Hematopoietic multipotent progenitor cell treated with erythropoietin and hydrocortisone succinate and interleukin-3 and kit ligand, for 8 days (in vitro differentiated cells): ENCODE measurements at places on chromosomes 3 and 15.

DNA sequence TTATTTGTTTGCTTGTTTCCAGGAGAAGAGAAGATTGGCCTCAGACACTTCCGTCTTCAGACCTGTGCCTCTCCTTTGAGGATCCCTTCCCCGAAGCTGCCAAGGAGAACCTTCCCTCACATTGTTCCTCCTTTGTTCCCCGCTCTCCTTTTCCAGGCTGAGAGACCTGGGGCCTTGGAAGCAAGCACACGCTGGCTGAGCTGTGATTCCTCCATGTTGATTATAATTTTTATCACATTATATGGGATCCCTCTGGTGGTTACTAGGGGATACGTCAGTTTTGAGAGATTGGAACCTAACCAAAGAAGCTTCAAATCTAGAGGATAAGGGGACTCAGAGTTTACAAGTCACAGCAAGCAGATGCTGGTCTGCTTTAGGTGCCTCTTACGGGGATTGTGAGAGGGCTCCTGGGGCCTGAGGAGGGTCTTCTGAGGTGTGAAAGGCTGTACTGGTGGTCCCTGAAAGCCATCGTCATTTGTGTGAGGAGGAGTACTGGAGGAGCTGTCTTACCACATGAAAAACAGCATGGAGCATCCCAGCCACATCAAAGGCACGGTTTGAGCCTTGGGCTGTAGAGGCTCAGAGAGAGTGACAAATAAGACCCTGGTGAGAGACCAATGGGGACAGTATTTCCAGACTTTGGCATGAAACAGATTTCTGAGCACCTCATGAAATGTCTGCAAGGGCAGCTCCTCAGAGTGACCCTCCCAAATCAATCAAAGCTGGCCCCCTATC is 760.1 kb upstream of the CFAP20DC start:
- peak; percentile 13 for DNase-seq

DNA sequence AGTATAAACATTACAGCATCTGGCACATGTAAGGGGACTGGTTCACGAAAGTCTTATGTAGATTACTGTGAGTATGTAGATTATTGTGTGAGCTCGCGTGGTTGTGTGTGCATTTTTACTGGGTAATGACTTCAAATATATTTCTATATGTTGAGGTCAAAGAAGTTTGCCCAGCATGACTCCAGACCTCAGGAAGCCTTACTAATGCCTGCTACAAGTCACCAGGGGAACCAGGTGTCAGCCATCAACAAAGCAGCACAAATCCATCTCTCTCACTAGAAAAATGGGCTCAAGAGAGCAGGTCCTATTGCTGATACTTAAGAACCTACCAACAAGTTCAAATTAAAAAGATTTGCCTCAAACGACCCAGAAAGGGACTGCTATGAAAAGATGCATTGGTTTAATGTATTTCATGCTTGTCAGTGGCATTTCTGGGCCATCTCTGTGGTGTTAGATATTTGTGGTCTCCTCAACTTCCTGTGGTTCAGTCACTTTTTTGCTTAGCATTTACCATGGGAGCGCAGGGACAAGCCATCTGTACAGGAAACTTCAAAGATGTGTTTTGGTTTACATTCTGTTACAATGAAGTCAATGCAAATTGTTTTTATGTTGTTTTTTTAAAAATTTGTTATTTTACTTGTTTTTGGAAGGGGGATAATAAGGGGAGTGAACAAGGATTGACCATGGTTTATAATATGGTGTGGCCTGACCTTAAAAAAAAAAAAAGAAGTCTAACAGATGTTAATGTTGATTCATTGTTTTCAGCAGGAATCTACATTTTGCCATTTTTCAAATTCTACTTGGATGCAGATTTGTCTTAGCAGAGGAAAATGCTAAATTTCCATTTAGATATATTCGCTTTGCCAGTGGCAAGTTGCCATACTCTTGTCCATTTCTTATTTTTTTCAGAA is 172.1 kb upstream of the ADAMTS9 start:
- DNase-seq = no peak

GRCh38 chr3:138944929-138945708 is 1.8 kb downstream of the FOXL2 start:
- DNase-seq = peak; percentile 9

DNA sequence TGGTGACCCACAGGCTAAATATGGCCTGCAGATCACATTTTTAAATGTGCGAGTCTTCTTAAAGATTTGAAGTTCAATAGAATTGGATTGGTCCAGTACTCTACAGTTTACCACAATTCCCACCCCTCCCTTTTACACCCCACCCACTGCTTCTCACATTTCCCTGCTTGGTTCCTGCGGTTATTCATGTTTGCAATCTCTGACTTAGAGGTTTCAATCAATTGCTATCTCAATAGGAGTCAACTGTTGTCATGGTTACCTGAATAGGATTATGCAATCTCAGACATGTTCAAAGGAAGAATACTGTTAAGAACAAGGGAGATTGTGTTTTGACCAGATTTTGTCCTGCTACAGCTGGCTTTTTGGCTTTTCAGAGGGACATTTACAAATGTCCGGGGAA is 4.9 kb upstream of the C3orf49 start:
- DNase-seq = no peak

- DNase-seq = no peak
Measured at GRCh38 chr3:105931500-105931899, 62.7 kb upstream of the CBLB start.

GRCh38 chr15:26197719-26198118 is 334.6 kb upstream of the ATP10A start:
- no peak for DNase-seq

- peak; percentile 21 for DNase-seq
Measured at GRCh38 chr15:81323559-81323943, 390 bp downstream of the STARD5 start.

GRCh38 chr15:101502572-101503295 is 13.2 kb upstream of the PCSK6 start:
- DNase-seq = no peak

DNA sequence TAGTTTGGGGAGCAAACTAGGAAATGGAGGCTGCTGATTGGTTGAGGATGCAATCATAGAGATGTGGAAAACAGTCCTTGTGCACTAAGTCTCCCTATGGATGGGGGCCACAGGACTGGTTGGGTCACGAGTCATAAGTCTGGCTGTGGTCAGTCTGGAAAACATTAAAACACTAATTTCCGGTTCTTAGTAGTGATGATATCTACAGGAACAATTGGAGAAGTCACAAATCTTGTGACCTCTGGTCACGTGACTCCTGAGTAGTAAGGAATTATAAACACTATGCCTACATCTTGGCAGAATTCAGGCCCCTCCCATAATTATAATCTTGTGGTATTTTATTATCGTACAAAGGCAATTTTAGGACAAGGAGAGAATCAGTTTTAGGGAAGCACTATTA is 317.3 kb upstream of the ARPP21 start:
- no peak for DNase-seq

- DNase-seq = no peak
Measured at GRCh38 chr3:42055291-42055690, 35.9 kb upstream of the TRAK1 start.

- DNase-seq = peak; percentile 34
Measured at GRCh38 chr3:173502983-173503568, 105.5 kb downstream of the NLGN1 start.

DNA sequence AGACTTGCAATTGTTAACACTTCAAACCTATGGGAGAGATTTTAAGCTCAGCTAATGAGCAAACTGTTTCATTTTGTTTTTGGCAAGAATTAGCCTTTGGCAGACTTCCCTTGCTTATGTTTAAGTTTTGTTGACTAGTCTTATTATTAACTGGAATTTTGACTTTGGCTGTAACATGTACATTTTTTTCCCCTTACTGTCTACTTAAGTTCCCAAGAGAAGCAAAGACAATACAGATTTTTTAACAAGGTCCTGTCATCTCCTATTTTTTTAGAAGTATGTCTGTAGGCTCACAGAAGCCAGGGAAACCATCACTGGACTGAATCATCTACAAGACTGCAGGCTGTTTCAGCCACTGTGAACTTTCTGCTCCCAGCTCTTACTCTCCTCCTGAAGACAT is 74.3 kb downstream of the DGKG start:
- DNase-seq = no peak

DNA sequence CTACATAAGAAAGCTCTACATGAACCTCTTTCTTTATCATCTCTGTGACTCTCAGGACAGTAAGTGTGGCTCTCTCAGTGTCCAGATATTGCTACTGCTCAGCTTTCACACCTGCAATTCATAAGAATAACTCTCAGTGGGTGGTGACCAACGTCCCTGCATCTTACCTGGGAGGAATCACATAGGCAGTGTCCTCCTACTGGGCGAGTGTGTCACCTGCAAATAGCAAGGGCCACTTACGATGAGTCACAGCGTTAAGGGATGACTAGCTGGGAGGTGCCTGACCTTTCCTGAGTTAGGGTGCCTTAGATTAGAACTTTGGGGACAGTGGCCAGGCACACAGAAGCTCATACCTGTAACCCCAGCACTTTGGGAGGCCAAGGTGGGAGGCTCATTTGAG is 90.8 kb upstream of the C3orf80 start:
- DNase-seq = no peak

DNA sequence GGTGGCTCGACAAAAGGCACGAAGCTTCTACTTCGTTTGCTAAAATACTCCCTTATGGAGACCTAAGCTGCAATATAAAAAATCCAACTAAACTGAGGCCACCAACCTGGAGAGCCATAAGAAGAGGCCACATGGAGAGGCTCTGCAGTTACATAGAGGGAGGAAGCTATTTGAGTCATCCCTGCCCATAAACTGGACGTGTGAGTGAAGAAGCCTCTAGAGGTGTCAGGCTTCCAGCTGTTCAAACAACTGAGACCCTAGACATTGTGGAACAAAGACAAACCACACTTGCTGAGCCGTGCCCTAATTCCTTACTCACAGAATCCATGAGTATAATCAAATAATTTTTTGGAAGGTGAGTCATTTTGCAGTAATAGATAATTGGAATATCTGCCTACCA is 50.2 kb upstream of the GMNC start:
- no peak for DNase-seq

GRCh38 chr15:63892794-63893441 is 59.2 kb upstream of the HERC1 start:
- DNase-seq = peak; percentile 78

- no peak for DNase-seq
Measured at GRCh38 chr3:76551739-76552138, 488.2 kb upstream of the ROBO2 start.

DNA sequence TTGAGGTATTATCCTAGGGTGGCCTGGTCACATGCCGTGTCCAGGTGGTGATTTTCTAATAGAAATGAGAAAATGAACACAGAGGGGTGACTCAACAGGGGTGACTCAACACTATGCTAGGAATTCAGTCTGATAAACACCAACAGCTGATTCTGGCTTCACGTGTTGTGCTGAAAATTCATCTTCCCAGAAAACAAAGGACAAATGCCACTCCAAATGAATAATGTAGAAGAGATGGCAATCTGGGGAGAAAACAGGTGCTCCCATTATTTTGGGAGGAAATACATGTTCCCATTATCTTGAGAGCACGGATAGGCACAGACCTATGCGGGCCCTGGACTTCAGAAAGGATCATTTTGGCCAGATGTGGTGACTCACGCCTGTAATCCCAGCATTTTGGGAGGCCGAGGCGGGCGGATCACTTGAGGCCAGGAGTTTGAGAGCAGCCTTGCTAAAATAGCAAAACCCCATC is 101.2 kb upstream of the MEX3B start:
- peak; percentile 18 for DNase-seq

GRCh38 chr3:153820035-153820434 is 301.2 kb upstream of the ARHGEF26 start:
- DNase-seq = no peak
